ENCODE measurements at places on chromosomes 12 and 14.

GRCh38 chr12:107134558-107134957 is 41.2 kb upstream of the CRY1 start:
- no peak for DNase-seq

- no peak for DNase-seq
Observed at GRCh38 chr12:26250801-26251200, 55.4 kb downstream of the SSPN start.

GRCh38 chr12:2653461-2653965 is 141.3 kb upstream of the FKBP4 start:
- no peak for DNase-seq

GRCh38 chr12:88418856-88419497 is 161.3 kb downstream of the KITLG start:
- DNase-seq: no peak

GRCh38 chr12:113135178-113136127 is at the start of gene RASAL1:
Gene RASAL1 (minus strand): TSS chr12:113135761. CDS start chr12:113135462, 299 bp downstream.
- DNase-seq: peak; percentile 35

DNA sequence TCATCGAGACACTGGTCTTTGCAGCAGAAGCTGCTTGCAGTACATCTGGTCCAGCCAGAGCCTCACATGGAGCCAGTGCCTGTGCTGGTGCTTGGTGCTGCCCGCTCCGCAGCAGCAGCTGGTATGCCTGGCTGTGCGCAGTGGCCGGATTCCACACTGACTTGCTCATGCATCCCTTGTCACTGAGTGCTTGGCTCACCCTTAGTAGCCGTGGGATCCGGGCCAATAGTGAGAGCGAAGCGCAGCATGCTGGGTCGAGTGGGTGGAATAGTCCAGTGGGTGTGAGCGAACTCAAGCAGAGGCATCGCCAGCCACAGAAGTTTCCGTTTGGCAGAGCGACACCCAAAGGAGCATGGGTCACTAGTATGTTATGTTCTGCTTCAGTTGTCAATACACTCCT is 10.1 kb upstream of the FBXO33 start:
- DNase-seq: no peak

DNA sequence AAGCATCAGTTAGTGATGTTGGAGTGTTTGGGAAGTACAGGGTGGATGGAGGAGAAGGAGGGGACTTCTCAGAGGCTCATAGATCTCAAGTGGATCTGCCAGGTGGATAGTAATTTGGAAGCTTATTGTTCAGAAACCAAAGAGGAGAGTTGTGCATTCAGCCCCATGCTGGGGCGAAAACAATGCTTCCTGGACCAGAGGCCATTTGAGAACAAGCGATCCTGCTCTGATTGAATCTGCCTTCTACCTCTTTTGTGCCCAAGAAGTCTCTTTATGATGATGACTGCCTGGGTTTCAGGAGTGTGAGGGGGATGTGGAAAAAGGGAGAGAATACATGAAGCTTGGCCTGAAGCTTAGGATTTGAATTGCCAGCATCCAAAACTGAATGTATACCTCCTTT is 110.8 kb upstream of the SRRM4 start:
- DNase-seq: no peak

DNA sequence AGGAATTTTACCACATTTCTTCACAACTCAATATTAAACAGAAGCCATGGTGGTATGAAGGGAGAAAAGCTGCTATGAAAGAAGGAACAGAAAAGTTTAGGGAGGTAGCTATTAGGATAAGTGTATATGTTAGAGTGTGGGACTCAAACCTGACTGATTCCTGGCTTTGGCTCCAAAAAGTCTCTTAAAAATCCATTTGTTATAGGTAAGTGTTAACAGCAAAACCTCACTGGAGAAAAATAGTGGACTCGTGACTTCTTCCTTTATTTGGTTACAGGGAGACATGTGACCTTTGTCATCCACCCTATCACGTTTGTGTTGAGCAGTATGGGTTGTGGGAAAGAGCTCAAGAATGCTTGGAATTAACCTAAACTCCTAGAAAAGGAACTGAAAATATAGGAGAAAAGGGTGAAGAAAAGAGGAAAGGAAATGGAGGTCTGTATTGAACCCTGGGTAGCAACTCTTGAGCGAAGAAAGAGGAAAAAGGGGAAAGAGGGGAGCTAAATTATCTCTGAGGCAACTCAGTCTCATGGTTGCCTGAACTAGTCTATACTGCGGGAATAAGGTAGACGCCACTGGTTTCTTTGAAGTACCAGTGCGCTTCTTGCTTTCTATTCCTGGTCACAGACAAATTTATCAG is 3.6 kb upstream of the EID3 start:
- DNase-seq: no peak

- DNase-seq: no peak
Observed at GRCh38 chr12:22396735-22397134, 62.2 kb upstream of the ST8SIA1 start.

- no peak for DNase-seq
Observed at GRCh38 chr14:30275604-30276003, 283.4 kb upstream of the G2E3 start.

Measured in NCI-H1694 treated with DMSO at 0.1 percent for 48 hours (cell line).